ENCODE measurements at places on chromosomes 1 and 21.

GRCh38 chr1:169604781-169605560 is 18.7 kb upstream of the F5 start:
- no peak for DNase-seq

DNA sequence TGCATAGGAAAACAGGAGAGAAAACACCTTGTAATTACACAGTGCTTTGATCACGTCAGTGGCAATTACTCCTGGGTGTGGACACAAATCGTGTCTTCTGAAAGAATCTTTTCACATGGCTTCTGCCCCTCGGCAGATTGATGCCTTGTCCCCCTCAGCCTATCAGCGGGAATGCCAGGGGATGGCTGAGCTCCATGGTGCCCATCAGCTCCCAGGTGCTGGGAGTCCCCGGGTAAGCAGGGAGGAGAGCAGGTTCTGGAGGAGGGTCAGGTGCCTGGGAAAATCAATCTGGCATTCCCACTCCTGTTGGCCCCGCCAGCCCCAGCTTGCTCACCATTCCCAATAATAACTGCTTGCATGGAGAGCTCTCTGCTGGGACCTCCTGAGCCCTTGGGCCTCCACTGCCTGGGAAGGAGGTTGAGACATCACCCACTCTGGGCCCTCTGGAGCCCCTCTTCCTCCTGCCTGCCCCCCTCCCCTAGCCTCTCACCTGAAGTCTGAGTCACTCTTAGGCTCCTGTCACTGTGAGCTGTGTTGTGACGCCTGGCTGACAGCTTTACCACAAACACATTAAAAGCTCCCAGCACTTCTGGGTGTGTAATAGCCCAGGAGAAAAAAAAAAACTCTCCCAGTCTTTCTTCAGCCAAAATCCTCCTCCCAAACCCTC is 4.9 kb downstream of the CAMK2N1 start:
- no peak for DNase-seq

GRCh38 chr21:20971296-20971921 is 26.8 kb upstream of the NCAM2 start:
- DNase-seq: peak; percentile 53

DNA sequence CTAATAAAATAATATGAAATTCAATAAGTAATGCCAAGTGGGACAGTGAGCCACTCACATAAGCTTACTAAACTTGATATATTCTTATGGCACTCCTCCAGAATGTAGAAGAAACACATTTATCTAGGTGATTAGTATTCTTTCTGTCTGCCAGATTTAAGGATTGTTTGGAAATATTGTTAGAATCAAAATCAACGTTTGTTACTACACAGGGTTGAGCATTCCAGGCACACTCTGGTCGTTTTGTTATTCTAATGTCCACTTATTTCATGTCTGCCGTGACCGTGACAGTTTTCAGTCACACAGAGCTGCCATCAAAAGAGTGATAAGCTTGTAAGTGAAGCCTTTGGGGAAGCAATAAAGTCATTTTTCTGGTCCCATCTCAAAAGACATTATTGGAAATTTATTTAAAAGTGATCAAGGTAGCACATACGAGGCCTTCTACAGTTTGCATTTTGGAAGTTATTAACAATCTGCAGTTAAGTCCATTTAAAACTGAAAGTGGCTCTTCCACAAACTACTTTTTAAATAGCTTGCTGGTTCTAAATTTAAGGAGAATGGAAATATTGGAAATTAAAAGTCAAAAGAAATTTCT is 38.0 kb downstream of the NFIA start:
- peak; percentile 26 for DNase-seq

DNA sequence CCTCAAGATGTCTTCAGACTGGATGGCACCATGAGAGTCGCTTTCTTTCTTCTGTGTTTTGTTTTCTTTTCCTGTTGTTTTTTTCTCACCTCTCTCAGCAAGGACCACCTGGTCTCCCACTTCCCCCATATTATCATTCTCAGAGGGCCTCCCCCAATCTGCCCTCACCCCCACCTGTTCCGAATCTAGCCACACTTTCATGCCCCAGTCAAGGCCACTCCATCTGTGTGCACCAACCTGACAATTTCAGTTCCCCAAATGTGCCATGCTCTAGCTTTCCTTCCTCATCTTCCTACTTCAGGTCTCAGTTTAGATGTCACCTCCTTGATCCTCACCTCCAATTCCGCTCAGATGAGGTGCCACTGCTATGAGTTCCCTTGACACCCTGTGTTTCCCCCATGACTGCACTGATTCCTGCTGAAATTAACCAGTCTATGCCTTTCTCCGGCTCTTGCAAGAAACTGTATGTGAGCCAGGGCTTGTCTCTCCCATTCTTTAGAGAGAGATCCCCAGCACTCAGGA is 146.2 kb downstream of the PLPP3 start:
- no peak for DNase-seq

- no peak for DNase-seq
These were observed 128.9 kb downstream of the HHAT start for GRCh38 chr1:210457568-210457967.

DNA sequence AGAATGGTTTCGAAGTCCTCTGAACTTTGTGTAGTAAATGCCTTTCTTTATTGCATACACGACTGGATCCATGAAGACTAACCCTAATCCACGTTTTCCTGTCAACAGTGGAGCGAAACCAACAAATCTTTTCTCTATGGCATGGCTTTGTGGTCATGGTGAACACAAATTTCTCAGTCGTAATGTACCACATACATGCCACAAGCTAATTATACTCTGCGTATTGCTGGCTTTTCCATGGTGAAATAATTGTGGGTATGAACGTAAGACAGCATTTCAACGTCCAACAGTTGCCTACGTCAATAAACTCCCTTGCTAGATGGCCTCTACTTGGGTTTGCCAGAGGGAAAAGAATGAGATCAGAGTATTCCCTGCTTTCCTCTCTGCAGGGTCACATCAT is 27.5 kb downstream of the INTS7 start:
- DNase-seq: no peak

GRCh38 chr1:201042779-201043461 is 19.4 kb upstream of the KIF21B start:
- peak; percentile 64 for DNase-seq

GRCh38 chr1:43776043-43776761 is 68.9 kb downstream of the ST3GAL3 start:
- DNase-seq: no peak

GRCh38 chr1:65965112-65965996 is 172.7 kb downstream of the PDE4B start:
- no peak for DNase-seq

DNA sequence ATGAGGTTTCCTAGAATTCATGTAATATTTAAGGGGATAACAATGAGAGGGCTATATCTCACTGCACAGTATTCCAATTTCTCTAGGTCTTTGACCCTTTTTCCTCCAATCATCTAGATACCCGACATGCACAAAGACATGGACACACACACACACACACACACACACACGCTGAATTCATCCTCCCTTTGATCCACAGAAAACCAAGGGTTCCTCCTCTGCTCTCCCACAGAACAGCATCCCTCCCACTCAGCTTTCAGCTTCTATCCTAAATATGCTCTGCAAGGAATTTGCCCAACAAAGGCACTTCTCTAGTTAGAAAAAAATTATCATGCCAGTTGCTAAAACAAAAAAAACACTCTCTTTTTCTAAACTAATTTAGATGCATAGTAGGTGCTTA is 231.7 kb downstream of the RGS7 start:
- DNase-seq: no peak

GRCh38 chr21:34276711-34277425 is 86.9 kb upstream of the KCNE2 start:
- DNase-seq: no peak

DNA sequence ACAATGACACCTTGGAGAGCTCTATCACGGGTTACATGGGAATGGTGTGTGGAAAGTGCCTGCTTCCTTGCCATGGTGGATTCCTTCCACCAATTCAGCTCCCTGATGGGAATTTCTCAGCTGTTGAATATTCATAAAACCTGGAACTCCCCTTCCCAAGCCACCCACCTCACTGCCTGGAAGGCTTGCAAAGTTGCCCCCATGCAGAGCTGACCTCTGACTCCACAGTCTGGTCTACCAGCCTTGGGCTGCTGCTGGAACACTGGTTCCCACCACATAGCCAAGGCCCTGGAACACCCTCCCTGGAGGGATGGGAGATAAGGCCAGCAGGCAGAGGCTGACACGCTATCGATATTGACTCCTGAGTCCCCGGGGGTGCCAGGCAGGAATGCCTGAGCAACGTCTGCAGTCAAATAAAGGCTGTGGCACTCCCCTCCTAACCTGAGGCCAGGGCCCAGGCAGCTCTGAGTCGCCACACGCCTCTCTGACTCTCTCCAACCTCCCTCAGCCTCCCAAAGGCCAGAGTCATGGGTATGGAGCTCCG is 8.8 kb downstream of the CCDC24 start:
- no peak for DNase-seq

DNA sequence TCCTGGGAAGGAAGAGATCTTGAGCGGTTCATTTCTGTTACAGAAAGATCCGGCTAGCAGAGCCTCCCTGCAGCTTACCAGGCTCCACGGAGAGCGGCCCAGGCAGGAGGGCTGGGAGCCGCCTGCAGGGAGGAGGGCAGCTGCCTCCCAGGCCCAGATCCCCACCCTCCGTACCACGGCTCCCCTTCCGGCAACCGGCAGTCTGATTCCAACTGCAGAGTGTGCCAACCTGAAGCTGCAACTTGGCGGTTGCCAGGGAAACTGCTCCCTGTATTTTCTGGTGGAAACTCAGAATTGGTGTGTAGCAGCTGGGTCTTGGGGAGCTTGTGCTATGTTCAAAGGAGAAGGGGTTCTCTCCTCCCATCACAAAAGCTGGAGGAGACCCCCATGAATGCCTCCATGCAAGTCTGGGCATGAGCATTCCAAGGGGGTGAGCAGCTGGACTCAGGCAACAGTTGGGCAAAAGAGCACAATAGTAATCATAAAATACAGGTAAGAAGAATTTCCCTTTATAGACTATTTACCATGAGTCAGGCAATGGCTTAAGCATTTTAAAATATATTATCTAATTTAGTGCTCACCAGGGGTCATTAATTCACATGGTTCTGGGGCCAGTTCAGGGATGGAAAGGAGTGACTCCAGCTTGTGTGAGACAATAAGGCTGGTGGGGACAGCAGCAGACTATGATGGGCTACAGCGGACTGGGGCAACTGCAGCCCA is 46.1 kb upstream of the KAZN start:
- peak; percentile 21 for DNase-seq

- DNase-seq: peak; percentile 48
These were observed 217.7 kb downstream of the URB2 start for GRCh38 chr1:229843627-229844238.

DNA sequence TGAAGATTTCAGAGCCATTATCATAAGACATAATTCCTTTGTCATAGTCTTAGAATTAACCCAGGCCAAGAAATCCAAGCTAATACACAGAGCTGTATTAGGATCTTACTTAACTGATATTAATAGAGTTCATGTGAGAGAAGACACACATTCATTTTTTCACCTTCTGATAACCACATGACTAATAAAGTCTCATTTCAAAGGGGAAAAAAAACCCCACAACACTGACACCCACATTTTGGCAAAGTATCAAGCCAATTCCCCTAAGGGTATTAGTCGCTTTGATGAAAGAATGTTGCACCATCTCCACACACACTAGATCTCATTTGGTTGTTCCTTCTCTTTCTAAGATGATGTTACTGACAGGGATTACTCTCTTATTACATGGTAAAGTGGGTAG is 344.4 kb upstream of the ESRRG start:
- no peak for DNase-seq

- no peak for DNase-seq
These were observed 71.7 kb downstream of the UBR4 start for GRCh38 chr1:19138331-19138730.

DNA sequence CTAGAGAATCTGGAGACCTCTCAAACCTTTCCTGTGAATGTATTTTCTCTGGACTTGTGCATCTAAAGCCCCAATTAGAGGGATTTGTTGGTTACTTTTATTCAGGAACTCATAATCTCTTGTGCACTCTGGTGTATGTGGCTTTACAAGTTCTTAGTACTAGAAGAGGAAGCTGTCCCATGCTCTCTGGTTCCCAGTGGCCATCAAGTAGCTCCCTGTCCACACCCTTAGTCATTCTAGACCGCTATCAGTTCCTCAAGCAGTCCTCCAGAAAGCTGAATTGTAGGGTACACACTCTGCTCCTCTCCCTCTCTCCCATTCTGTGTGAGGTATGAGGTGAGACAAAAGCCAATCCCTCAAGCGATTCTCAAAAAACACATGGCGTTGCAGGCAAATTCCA is 470.3 kb downstream of the PTPRC start:
- no peak for DNase-seq

- DNase-seq: no peak
These were observed 148.7 kb upstream of the SPAG17 start for GRCh38 chr1:118333601-118334210.
